ENCODE measurements at places on chromosomes 5 and 9.

DNA sequence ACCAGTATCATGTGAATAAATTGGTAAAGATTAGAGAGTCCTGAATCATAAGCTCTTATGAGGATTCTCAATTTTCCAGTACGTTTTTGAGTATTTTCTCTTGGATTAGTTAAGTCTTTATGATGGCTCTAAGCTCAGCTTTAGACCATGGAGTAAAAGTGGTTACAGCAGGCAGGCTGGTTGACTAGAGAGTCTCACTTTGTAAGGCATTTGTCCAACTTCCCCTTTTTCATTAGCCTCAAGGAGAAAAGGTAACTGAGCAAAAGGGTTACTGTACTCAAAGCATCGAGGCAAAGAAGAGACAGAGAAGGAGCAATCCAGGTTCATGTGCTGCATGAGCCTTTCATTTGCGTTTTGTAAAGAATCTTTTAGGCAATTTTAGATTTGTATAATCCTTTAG is 8.5 kb downstream of the NOP16 start:
- DNase-seq: no peak

- no peak for DNase-seq
Observed at GRCh38 chr5:72133212-72133990, 26.1 kb downstream of the MAP1B start.

DNA sequence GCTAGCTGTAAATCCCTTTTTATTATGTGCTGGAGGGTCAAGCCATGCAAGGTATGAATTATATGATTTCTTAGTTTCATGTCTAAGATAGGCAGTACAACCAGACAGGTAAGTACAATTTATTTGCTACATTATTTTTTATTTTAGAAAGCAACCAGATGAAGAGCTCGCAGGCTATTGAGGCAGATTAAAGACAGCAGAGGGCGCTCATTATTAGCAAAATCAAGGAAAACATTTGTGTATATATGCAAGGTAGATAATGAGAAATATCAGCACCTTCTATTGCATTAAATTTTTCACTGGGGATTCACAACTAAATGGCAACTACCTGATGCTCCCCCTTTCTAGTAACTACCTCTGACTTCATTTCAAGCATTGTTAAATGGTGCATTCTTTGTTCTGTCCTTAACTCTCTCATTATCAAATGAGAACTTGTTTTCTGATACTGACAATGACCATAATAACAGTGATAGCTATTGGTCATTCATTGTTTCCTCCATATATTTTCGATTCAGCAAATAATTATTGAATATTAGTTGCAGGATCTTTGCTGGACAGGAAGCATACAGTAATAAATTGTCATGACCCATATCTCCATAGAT is 8.6 kb downstream of the SCGB3A2 start:
- DNase-seq: no peak

DNA sequence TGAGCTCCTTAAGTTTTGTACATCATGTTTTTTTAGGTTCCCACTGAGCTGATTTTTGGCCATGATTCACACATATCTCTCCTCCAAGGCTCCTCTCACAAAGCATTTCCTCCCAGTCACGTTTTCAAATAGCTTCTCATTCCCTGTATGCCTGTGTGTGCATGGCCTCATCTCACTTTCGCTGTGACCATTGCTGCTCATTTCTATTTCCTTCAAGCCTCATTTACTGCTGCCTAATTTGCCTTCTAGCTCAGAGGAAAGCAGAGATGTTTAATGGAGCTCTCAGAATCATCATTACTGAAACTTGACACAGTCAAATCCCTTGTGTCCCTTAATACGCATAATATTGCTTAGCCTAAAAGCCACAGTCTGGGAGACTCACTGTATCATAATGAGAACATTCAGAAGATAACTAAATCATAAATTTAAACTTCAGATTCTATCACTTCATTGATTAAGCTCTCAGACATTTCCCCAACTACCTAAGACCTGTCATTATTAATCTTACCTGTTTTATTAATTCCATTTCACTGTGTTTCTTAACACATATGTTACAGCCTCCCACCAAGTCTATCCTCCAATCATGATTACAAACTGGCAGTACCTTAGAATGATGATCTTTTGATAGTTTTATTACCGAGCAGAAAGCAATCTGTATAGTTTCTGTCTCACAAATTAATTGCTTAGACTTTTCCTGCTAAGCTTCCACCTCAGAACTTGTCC is 278.3 kb upstream of the PTGER4 start:
- DNase-seq: peak; percentile 77

Measured in activated CD4-positive, alpha-beta T cell treated with anti-CD3 and anti-CD28 coated beads, Interleukin-2, Interleukin-4, amounts not matched to agents 100 ng/mL and 50 ng/mL, durations not matched to agents 16 hours and 8 hours (primary cell).